ENCODE measurements at places on chromosomes 6 and 20.

GRCh38 chr6:136312975-136313374 is 23.3 kb upstream of the BCLAF1 start:
- DNase-seq, result no peak

- no peak for DNase-seq
These were observed 111.0 kb downstream of the TBXT start for GRCh38 chr6:166056637-166057036.

GRCh38 chr6:127515794-127516661 is 3.1 kb downstream of the MTCL3 start:
- DNase-seq, result no peak

GRCh38 chr6:33166811-33167210 is 25.5 kb downstream of the COL11A2 start:
- no peak for DNase-seq

DNA sequence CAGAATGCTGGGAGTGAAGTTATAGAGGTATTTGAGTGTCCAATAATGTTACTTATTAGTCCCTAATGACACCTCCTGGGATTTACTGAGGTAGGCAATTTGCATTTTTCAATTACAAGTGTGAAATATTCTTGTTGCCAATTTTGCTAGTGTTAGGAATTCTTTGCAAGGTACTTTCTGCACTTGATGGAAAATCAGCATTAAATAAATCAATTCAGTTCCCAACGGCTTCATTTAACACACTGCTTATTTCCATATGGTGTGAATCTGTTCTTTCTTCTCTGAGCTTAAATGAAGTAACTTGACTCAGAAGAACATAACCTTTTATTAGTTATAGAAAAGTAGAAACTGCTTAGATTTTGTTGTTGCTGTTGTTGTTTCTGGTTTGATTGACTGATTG is 21.2 kb downstream of the CCN2 start:
- DNase-seq, result no peak
